Epithelial cell of umbilical artery (primary cell): ENCODE measurements at places on chromosomes 4 and X. TPM values are rescaled to one million over a fixed set of nuclear protein-coding genes. Genes with fewer than 3 reads are reported as not detected.

Gene GPR119
- not detected in 2 replicates for total RNA-seq

Gene NPY1R
- under 0.01 and 0.15 TPM in 2 replicates for total RNA-seq

Gene BGN
- 15.7 and 30.5 TPM in 2 replicates for total RNA-seq

Gene CLNK
- not detected in 2 replicates for total RNA-seq

Gene ADH1A
- not detected in 2 replicates for total RNA-seq

Gene C4orf36
- total RNA-seq: 0.30 and 0.32 TPM in 2 replicates
